A673 (cell line): ENCODE measurements at places on chromosomes 16 and 17. TPM values are rescaled to one million over a fixed set of nuclear protein-coding genes. Genes with fewer than 3 reads are reported as not detected.

The RDM1 gene
- total RNA-seq: 2.1 and 5.5 TPM in 2 replicates

DNA sequence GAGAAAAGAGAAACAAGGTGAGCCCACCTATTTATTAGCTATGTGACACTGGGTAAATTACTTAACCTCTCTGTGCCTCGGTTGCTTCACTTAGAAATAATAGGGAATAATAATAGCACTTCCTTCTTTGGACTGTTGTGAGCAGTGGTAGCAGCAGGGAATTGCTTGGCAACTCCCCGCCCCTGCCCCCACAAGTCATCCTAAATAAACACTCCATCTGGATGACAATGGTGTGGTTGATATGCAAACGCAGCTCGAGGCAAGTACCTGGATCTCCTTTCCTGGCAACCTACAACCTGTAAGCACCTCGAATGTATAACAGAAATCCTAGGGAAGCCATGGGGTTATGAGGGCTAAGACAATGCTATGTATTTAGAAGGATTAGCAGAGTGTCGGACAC is 9.1 kb downstream of the TEKT3 start:
- no peak for DNase-seq

The SALL1 gene
- total RNA-seq: 24.8 and 28.1 TPM in 2 replicates

GRCh38 chr17:68048996-68049395 is 13.5 kb downstream of the KPNA2 start:
- peak; percentile 46 for DNase-seq

GRCh38 chr16:70391881-70392481 is 45.3 kb downstream of the DDX19A start:
- DNase-seq: no peak

DNA sequence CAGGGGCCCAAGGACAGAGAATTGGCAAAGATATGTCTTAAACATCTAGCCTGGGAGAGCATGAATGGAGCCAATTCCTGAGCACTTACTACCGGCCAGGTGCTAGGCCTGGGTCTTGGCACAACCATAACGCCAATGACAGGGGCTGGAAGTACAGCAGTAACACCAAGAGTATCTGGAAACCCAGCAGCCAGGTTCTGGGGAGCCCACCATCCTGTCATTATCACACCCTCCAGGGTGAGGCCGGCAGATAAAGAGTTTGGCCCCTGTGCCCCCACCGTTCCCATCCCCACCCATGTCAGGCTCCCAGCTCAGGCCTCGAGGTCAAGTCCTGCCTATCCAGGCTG is 508 bp upstream of the TMC8 start:
- no peak for DNase-seq

The FOXN1 gene
- total RNA-seq: not detected in 2 replicates

GRCh38 chr17:9517396-9517795 is 58.2 kb downstream of the STX8 start:
- no peak for DNase-seq

The PROCA1 gene
- 4.6 and 7.8 TPM in 2 replicates for total RNA-seq

- DNase-seq: no peak
Measured at GRCh38 chr16:68446681-68447652, 1.3 kb downstream of the SMPD3 start.

The KRT14 gene
- not detected in 2 replicates for total RNA-seq

DNA sequence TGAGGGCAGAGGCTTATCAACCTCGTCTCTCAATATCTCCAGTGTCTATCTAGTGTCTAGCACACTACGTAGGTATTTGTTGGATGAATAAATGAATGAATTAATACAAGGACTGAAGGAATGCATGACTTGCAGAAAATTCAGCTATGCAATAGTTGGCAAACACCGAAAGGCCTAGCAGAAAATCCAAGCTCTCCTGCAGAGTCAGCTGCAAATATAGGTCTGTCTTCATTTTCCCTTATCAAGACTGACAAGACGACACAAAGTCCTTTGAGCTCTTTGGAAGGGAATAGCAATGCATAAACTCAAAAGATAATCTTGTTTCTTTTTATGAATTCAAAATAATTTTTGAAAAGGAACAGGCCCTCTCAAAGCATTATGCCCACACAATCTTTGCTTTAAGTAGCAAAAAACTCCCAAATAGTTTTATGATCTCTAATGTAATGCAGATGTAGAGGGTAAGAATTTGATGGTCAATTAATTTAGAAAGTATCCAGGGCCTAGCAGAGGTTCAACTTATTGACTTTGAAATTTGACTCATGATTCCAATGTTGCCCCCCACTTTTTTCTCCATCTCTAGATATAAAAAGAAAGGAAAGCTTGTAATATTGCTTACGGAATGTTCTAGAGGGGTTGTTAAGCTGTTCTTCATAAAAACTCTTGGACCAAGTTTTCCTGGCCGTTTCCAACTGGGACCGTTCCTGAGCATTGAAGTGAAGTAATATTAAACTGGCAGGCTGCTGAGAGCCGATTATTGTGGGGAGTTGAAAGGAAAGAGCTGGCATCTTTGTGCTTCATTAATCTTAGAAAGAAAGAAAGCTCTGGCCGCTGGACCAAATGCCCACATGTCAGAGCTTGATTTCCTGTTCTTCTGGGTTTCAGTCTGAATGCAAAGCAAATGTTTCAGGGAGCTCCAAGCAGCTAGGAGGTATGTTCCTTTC is 227.3 kb downstream of the HS3ST3A1 start:
- DNase-seq: no peak

The GJC1 gene
- 31.6 and 39.0 TPM in 2 replicates for total RNA-seq

- DNase-seq: no peak
Measured at GRCh38 chr16:49542946-49543630, 169.5 kb downstream of the C16orf78 start.

The LPO gene
- total RNA-seq: 0.34 TPM in 1 of 2 replicates, not detected in the other

The PRDM7 gene
- not detected in 2 replicates for total RNA-seq

- peak; percentile 24 for DNase-seq
Measured at GRCh38 chr16:56478281-56479049, 27.1 kb downstream of the OGFOD1 start.

- no peak for DNase-seq
Measured at GRCh38 chr16:65279576-65279975, 157.7 kb upstream of the CDH11 start.

GRCh38 chr17:6713918-6714271 is 726 bp upstream of the SLC13A5 start:
- DNase-seq: no peak

The CEP112 gene
- 27.2 and 28.0 TPM in 2 replicates for total RNA-seq

- peak; percentile 42 for DNase-seq
Measured at GRCh38 chr16:87930456-87930855, 5.9 kb downstream of the CA5A start.

The KRTAP9-8 gene
- not detected in 2 replicates for total RNA-seq
